ENCODE measurements at places on chromosomes 2 and 18.

DNA sequence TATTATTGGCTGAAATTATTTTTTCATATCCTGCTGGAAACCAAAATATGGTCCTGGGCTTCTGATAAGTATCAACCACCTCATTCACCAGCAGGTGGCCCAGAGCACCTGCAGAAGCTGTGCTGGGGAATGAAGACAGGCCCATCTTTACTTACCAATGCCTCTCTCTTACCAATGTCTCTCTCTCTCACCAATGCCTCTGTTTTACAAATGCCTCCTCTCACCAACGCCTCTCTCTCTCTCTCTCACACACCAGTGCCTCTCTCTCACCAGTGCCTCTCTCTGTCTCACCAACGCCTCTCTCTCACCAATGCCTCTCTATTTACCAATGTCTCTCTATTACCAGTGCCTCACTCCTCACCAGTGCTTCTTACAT is 2.3 kb upstream of the MAL start:
- DNase-seq, result peak; percentile 39

- DNase-seq, result no peak
Observed at GRCh38 chr2:158589303-158589702, 132.6 kb downstream of the PKP4 start.

GRCh38 chr18:72986103-72986502 is 118.3 kb upstream of the NETO1 start:
- no peak for DNase-seq

- no peak for DNase-seq
Observed at GRCh38 chr2:42999856-43000241, 207.5 kb upstream of the HAAO start.

DNA sequence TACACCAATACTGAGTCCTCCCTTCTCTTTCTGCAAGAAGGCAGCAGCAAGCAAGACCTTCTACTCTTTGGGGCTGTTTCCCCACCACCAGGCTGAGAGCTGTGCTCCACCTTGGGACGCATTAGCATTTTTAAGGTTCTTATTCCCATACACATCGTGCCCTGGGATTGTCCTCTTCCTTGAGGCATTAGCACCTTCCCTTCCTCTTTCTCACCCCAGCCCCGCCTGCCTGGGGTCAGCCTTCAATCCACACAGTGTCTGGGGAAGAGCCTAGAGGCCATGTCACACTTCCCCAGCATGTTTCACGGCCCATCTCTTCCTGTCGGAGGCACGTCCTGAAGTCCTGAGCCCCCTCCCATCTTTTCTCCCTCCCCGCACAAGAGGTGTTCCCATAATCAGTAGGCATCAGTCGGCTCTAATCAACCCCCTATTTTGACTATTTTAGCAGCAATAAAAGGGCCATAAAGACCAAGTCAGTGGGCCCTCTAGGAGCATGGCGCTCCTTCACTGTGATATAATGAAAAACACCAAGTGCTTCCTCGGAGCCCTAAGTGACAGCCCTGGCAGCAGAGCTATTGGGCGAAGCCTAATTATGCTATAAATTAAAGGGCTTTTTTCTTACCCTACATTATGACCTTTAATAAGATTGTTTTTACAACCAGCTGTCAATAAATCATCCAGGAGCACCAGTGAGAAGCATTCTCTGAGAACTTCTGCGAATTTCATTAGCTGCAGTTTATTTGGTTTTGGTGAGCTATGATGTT is 55.0 kb upstream of the PKDCC start:
- no peak for DNase-seq

DNA sequence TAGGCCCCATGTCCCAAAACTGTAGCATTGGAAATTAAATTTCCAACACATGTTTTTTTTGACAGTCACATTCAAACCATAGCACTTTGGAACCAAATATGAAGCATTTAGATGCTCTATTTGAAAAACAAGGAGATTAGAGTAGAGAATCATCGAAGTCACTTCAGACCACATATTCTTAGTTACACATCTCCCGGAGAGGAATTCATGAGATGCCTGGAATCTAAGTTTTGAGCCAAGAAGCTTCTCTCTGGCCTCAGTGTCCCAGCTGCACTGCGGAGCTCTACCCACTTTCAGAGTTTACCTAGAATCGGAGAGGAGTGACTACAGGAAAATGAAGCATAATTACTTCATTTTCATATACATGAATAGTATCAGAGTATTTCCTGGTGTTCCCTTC is 385.9 kb downstream of the TNS1 start:
- DNase-seq, result no peak

- DNase-seq, result no peak
Observed at GRCh38 chr18:76567835-76568445, 72.9 kb upstream of the ZNF516 start.

All from activated T-cell treated with anti-CD3 and anti-CD28 coated beads for 24 hours (primary cell).